ENCODE measurements at places on chromosomes 3 and 15. TPM values are rescaled to one million over a fixed set of nuclear protein-coding genes. Genes with fewer than 3 reads are reported as not detected.

DNA sequence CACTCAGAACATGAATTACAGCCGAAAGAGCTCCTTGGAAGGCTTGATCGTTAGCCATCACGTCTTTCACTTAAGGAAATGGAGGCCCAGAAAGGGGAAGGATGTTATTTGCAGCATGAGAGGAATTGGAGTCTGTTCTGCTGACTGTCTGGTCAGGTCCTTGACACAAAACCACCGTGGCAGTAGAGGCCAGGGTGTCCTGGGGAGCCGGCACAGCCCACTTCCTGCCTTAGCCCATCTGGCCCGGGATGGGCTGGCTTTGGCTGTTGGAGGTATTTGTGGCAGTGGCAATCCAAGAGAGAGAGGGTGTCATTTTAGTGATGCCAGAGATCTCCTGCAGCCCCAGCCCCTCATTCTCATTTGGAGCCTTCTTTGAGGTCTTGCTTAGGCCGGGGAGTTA is 37.4 kb downstream of the ST6GAL1 start:
- no peak for DNase-seq

- no peak for DNase-seq
Observed at GRCh38 chr15:68440136-68440535, 8.2 kb upstream of the ITGA11 start.

The SLC27A2 gene
- not detected for total RNA-seq

The CPA3 gene
- total RNA-seq: 0.18 TPM

The REC114 gene
- total RNA-seq: not detected
